ENCODE measurements at places on chromosomes 3 and 15.

DNA sequence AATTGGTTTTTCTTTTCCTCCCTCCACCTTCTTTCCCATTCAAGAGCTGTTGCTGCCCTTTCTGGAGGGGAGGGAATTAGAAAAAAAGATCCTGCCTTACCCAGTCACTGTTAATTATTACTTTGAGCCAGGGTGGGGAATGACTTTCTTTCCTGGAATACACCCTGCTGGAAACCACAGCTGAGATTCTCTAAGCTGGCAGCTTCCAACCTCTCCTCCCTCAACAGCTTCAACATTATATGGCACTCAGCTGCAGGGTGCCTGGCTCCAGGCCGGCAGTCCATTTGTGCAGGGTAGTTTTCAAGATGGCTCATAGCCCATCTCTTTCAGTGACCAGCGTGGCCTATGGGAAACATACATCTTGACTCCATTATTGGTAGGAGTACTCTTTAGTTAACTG, 105.8 kb downstream of the UBE3A start:
- no peak for DNase-seq

DNA sequence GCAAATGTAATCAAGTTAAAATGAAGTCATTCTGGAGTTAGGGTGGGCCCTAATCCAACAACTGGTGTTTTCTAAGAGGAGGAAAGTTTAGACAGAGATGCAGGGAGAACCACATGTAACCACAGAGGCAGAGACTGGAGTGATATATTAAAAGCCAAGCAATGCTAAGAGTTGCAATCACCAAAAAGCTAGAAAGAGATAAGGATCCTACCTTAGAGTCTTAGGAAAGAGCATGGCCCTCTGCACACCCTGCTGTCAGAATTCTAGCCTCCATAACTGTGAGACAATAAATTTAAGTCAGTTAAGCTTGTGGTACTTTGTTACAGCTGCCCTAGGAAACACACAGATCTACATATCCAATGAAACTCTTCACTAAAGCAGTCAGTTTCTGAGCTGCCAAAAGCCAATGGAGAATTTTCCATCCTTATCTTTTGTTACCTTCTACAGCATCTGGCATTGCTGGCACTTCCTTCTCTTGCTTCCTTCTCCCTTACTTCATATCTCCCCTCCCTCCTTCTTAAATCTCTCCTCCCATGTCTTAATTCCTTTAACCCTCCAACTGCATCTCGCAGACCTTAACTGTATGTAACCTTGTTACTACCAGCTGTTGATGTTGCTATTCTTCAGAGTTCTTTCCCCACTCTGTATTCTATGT, 11.2 kb downstream of the DCBLD2 start:
- DNase-seq, result no peak

DNA sequence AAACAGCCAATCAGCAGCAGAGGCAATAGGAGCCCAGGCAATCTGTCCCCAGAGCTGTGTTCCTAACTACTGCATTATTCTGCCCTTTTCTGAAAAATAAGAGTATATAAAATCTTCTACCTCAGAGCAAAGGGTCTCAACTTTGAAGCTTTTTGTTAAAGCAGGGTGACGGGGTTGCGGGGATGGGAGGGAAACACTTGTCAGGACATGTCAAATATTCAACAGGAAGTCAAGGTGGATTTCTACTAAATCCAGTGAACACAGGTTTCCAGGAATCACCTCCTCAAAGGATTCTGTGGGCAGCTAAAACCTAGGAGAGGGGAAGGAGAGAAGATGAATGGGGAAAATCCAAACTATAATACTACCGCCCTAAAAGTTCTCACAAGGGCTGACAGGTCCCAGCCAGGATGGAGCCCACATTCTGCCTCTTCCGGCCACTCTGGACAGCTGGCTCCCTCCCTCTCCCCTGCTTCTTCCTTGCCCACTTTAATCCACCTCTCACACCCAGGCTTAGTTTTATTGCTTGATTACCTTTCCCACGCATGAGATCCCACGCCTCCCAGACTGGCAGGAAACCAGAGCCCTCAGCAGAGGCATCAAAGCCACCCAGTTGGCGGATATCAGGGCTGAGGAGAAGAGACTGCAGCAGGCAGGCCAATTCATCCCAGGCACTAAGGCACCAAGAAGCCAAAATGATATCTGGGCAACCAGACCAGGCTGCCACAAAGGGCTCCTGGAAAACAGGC, 77.2 kb downstream of the OSBPL10 start:
- DNase-seq, result no peak

GRCh38 chr3:41574900-41575299, 375.6 kb downstream of the CTNNB1 start:
- no peak for DNase-seq

DNA sequence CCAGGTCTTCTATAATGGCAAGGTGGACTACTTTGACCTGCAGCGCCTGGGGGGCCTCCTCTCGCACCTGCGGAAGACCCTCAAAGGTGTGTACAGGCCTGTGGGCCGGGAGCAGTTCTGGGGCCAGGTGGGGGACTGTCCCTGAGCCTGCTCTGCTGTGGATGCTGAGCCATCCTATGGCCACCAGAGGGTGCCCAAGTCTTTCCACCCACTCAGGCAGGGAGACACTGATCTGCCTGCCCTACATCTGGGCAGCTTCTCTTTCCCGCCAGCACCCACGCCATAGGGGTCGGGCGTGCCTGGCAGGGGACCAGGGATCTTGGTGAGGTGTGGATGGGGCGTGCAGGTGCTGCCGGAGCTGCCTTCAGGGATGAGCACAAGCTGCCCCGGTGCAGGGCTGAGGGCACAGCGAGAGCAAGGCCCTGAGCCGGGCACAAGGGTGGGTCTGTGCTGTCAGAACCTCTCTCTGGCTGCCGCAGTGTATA, 14.1 kb downstream of the RNF123 start:
- peak; percentile 63 for DNase-seq

- DNase-seq, result no peak
Measured at GRCh38 chr15:71811036-71811736, 832 bp downstream of the NR2E3 start.

- DNase-seq, result peak; percentile 83
Measured at GRCh38 chr15:25391971-25392721, 46.7 kb downstream of the UBE3A start.

GRCh38 chr3:72085036-72085435, 300.1 kb upstream of the PROK2 start:
- no peak for DNase-seq

DNA sequence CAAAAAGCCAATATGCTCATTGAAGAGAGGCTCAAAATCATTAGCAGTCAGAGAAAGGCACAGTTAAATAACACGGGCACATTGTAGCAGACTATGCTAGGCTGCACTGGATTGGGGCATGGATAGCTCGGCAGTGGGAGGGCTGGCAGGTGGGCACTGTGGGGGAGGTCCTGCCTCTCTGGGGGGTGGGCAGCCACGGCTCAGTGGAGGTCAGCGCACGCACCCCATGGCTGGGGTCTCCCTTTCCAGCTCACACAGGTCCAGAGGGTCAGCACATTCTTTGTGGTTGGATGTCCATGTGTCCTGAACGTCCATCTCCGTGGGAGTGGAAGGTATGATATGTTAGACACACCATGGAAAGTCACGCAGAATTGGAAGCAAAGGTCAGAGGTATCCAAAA, 18.4 kb upstream of the MGLL start:
- no peak for DNase-seq

GRCh38 chr3:170566413-170566812, 19.5 kb downstream of the SLC7A14 start:
- no peak for DNase-seq

GRCh38 chr15:68284616-68285258, 7.2 kb downstream of the FEM1B start:
- no peak for DNase-seq

GRCh38 chr3:133887074-133887802, 8.4 kb downstream of the RAB6B start:
- DNase-seq, result no peak

DNA sequence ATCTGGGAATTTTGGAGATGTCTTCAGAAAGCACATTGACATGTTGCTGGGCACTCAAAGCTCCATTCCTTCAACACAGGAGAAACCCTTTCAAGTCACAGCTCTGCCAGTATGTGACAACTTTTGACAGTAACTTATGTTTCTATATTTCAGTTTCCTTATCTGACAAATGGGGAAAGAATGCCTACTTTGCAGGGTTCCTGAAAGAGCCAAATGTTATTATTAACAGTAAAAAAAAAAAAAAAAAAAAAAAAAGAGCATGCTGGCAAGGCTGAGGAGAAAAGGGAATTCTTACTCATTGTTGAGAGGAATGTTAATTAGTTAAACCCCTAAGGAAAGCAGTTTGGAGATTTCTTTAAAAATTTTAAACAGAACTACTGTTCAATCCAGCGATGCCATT, 272.5 kb upstream of the TGFBR2 start:
- no peak for DNase-seq

GRCh38 chr3:66394753-66395249, 106.0 kb downstream of the LRIG1 start:
- peak; percentile 89 for DNase-seq

DNA sequence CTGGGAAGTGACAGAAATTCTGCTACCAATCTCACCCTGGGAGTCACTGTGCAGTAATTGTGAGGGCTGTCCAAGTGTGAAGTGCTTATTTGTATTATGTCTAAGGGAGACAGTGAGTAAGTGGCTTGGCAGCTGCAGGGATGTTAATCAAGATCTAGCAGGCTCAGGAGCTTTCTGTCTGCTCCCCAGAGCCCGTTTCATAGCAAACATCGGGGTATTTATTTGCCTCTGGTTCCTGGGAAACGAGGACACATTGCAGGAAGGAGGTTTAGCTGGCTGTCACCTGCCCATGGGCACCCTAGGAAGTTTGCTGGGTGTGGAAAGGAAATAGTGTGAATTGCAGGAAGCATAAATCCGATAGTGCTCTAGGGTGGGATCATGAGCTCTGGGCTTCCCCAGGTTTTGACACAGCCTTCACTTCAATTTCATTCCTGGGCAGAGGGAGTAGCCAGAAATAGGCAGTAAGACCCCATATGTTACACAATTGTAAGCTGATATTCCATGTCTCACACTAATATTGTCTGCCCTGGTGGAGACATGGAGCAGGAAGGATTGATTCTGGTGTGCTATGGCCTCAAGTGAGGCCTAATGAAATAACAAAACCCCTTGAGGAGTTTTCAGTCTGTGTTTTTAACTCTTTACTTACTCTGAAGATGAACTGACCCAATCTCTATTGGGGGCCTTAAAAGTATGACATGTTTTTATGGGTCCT, 74.1 kb upstream of the MITF start:
- DNase-seq, result peak; percentile 79

GRCh38 chr3:163508206-163508605, 1570.1 kb downstream of the SI start:
- DNase-seq, result no peak

- DNase-seq, result no peak
Measured at GRCh38 chr15:95561463-95561862, 769.0 kb upstream of the NR2F2 start.

- peak; percentile 39 for DNase-seq
Measured at GRCh38 chr3:108035751-108036150, 55.1 kb downstream of the CD47 start.

Measured in iris pigment epithelial cell (primary cell).